ENCODE measurements at places on chromosomes 5 and 9.

DNA sequence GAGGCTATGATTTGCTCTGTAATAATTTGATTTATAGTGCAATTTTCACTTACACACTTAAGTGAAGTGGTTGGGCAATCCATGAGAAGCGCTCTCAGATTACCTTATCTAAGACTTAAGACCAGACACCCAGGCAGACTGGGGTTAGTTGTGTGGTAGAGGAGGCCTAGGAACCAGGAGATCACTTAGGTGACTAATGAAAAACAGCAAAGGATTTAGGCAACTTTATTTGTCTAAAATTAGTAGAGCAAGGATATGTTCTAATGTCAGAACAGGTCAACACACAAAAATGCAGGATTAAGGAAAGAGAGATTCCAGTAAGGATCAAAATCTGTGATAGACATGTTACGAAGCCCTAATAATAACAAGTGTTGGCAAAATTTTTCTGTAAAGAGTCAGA, 913.8 kb downstream of the TLE1 start:
- no peak for DNase-seq

DNA sequence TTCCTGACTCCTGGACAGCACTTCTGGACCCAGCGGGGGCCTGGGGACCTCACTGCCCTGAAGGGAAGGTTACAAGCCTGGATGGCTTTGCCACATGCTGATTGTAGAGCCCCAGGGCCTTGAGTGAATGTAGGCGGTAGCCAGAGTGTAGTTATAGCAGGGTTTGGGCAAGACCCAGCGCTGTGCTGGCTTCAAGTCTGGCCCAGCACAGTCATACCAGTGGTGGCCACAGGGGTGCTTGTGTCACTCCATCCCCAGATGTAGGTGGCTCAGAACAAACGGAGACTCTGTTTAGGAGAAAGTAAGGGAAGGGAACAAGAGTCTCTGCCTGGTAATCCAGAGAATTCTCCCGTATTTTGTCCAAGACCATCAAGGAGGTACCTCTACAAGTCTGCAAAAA, 84.6 kb downstream of the STARD4 start:
- DNase-seq = no peak

GRCh38 chr9:74458832-74459231, 38.3 kb upstream of the RORB start:
- no peak for DNase-seq

DNA sequence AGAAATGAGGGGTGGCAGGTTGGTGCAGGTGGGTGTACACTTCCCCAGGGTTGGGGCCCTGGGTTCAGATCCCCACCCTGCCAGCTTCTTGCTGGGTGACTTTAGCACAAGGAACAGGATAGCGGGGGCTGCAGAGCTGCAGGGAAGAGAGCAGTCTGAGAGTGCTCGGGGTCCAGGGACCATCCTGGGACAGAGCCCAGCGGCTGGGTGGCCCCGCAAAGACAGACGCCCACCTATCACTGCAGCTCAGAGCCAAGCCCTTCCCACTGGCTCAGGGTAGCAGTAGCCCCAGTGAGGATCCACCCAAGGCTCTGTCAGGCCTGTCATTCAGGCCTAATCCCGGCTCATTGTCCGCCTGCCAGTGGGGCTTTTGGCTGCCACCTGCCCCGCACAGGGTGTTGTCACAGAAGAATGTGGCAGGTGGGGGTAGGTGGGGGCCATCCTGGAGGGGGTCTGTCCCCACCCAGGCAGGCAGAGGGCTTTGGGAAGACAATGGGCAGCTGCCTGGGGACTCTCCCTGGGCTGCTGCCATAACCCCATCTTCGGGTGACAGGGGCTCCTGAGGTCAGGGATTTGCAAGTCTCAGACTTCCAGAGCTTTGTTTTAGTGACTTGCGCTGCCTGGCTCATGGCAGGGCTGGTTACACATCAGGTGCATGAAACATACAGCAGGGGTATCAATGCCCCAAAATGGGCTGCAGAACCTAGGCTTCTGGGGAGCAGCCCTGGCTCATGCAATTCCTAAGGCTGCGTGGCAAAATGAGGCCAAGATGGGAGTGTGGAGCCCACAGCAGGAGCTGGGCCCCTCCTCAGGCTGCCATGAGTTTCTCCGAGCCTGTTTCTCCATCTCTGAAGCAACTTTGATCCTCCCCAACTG, 52.1 kb downstream of the BARX1 start:
- DNase-seq = no peak

GRCh38 chr5:104955479-104955878, 1392.9 kb upstream of the NUDT12 start:
- no peak for DNase-seq

DNA sequence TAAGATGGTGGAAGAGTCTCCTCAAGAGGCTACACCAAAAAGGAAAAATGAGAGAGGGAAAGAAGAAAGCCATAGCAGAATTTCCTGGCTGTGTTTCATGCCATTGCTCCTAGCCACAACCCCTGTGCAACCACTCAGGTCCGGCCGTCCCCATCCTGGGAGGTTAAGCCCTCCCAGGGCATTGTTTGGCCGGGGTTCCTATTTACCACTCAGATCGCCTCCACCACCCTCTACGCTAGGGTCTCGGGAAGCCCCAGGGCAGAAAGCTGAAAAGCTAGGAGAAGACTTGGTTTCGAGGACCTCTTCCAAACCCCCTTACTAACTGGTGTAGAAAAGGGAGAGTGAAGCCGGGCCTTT, 715 bp downstream of the RC3H2 start:
- peak; percentile 32 for DNase-seq

DNA sequence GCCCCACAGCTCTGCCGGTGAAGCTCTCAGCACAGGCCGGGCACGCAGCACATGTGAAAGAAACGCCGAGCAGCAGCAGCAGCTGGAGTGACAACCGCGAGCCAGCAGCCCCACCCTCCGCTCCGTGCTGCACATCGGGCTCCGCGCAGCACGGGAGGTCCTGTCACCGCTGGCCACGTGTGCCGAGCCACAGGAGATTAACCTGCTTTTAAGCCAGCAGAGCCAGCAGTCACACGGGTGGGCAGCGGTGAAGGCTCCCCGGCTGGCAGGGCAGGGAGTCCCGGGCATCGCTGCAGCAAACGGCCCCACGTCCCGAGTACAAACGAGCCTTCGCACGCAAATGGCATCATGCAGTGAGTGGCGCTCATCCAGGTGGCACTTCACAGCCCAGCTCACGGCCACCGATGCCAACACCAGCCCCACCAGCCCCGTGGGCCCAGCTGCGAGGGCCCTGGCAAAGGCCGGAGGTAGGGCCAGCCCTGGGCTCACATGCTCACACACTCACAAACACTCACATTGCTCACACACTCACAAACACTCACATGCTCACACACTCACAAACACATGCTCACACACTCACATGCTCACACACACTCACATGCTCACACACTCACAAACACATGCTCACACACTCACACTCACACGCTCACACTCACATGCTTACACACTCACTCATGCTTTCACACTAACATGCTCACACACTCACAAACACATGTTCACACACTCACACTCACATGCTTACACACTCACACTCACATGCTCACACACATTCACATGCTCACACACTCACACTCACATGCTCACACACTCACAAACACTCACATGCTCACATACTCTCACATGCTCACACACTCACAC, 11.1 kb downstream of the CCDC187 start:
- no peak for DNase-seq

DNA sequence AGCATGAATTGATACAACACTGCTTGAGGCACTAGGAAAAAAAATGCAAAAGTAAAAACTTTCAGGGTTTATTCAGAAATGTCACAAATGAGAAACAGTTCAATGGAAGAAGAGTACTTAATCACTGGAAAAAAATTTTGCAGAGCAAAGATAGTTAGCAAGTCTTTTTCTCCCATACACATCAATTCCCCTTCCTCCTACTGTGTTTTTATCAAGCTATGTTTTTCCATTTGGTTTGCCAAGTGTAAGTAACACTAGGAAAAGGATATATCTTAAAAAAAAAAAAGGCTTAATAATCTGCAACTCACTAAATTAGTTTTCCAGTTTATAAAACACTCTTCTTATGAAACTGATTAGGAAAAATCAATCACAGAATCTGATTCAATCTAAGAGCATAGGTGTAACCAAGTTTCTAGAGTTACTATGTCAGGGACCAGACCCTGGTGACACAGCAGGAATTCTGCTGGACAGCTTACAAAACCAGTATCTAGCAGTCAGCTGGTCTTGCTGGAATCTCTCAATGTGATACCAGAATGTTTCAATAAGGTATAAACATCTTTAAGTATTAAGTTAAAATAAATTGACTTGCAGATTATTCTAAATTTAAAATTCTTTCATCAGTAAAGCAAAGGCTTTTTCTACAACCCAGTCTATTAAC, 34.7 kb downstream of the RNF145 start:
- DNase-seq = no peak

- DNase-seq = no peak
Measured at GRCh38 chr5:79237740-79238560, 2.0 kb downstream of the JMY start.

DNA sequence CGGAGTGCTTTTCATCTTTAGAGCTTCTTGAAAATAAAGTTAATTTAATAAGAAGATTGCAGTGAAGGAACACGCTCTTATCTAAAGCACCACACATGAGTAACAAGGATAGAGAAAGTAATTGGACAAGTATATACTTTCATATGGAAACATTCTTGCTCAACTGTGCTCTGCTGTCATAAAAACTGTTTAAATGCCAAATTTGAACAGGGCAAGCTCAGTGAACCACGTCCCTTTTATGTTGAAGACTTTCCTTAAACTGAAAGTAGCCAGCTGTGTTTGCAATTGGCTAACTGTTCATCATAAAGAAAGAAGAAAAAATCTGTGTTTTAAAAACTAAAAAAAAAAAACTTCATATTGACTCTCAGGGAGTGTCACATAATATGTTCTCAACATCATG, 1610.7 kb upstream of the C9orf72 start:
- DNase-seq = no peak

DNA sequence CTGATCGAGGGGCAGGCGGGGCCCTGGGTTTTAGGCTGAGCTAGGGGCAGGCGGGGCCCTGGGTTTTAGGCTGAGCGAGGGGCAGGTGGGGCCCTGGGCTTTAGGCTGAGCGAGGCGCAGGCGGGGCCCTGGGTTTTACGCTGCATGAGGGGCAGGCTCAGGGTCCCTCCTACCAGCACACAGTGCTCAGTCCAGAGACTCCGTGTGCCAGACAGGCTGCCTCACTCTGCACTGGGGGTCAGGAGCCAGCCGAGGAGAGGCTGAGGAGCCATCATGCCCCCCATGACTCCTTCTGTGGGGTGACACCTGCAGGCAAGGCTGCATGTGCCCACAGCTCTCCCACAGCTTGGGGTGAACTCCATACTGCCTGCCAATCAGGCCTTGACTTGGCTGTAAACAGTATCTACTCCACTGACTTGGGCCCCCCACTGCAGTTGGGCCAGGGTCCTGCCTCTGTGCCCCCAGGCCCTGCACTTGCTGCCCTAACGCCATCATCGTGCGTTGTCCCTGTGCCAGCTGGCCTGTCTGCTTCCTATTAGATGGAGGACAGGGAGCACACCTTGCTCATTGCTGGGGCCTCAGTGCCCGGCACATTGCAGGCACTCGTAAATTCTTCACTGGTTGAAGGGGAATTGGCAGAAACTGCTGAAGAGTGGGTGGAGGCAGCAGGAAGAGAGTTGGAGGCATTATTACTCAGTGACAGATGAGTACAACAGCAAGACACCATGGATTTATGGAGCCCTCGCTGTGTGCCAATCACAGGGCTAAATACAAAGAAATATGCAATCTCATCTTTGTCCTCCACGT, 78.6 kb downstream of the AMBP start:
- DNase-seq = no peak

- DNase-seq = no peak
Measured at GRCh38 chr9:20270161-20270560, 352.1 kb downstream of the MLLT3 start.

GRCh38 chr5:36606428-36607113, at the start of gene SLC1A3:
SLC1A3 (plus strand) TSS chr5:36606606; CDS start chr5:36608424, 1,818 bp downstream.
- peak; percentile 58 for DNase-seq

GRCh38 chr9:108475813-108476212, 380.0 kb downstream of the ACTL7B start:
- no peak for DNase-seq

- DNase-seq = no peak
Measured at GRCh38 chr5:115553082-115553481, 8.5 kb upstream of the FEM1C start.

DNA sequence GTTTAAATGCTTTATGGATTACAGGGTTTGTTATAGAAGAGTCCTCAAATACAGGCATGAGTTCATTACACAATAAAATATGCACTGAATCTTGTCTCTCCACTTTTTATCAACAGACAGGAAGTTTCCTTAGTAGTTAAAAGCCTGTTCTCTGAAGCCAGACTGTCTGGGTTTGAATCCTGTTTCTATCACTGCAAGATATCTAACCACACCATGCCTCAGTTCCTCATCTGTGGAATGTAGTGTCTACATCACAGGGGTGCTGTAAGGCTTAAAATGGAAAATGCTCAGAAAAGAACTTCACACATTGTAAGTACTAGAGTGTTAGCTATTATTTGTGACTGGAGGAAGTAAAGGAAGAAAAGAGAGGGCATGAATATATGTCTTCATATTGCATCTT, 9.3 kb downstream of the LIX1 start:
- no peak for DNase-seq

GRCh38 chr9:114855488-114855887, 49.6 kb upstream of the TNFSF15 start:
- DNase-seq = no peak

GRCh38 chr5:66542711-66543110, 53.5 kb upstream of the MAST4 start:
- no peak for DNase-seq

GRCh38 chr5:75331-76320, 16.3 kb upstream of the PLEKHG4B start:
- no peak for DNase-seq

DNA sequence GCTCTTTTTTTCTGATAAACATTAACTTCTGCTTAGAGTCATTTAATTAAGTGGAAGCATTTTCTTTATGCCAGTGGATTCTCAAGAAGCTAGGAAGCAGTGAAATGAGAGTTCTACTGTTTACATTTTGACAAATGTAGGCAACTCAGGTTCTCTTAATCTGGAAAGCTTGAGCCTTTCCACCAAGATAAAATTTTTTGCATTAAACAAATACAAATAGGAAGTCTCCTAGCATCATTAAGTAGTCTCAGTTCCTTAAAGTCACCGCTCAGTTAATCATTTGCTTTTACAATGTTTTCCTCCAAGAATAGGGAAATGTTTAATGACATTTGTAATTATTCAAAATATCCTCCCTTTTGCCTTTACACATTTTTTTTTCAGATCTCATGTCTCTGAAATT, 290.4 kb upstream of the PDE4D start:
- no peak for DNase-seq

GRCh38 chr5:158660726-158661125, 439.0 kb downstream of the EBF1 start:
- no peak for DNase-seq
